Neural progenitor cell (in vitro differentiated cells): ENCODE measurements at places on chromosomes 5 and 9.

- no peaks in the 10 kb centered on the region for H3K36me3 ChIP-seq
- no peak for DNase-seq
- no peak overlapping the region for H3K4me3 ChIP-seq
- peaks cover 3% of the 10 kb centered on the region for H3K4me1 ChIP-seq
Measured at GRCh38 chr5:172637110-172637580, 3.9 kb upstream of the NEURL1B start.

DNA sequence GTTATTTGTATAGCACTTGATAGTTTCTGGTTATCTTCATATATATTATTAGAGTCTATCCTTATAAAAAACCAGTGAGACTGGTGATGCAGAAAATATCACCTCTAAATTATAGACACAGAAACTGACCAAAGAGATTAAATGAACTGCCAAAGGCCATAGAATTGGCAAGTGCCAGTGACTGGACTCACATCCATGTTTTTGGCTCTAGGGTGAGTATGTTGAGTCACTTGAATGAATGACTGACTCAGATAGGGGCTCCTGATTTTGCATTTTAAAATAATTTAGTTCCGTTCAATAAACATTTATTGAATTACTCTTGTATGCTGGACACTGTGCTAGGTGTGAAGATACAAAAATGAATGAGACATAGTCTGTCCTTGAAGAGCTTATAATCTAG, 70.7 kb downstream of the NR2F1 start:
- no peak overlapping the region for H3K4me3 ChIP-seq
- DNase-seq, result no peak
- peaks cover 4% of the 10 kb centered on the region for H3K4me1 ChIP-seq
- no peaks in the 10 kb centered on the region for H3K27me3 ChIP-seq

GRCh38 chr9:130682421-130683121, 11.0 kb upstream of the EXOSC2 start:
- H3K4me1 ChIP-seq, result no peaks in the 10 kb centered on the region
- no peaks in the 10 kb centered on the region for H3K36me3 ChIP-seq

DNA sequence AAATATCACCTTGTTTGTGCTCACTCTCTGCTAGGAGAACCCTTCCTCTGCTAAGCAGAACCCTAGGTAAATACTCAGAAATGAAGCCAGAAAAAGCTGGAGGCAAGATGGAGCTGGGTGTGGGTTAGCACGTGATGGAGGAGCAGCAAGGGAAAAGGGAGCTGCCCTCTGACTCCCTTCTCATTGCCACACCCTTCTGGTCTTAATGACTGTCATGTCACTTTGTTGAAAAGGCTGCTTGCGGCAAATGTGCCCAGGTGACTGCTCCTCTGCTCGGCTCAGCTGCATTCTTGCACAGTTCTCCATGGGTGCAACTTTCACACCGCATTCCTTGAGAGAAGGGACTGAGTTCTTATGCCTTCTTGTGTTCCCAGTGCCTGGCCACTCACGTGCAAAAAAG, 36.4 kb upstream of the TBC1D2 start:
- H3K4me1 ChIP-seq, result no peaks in the 10 kb centered on the region
- no peak overlapping the region for H3K27ac ChIP-seq
- DNase-seq, result no peak
- H3K4me3 ChIP-seq, result no peak overlapping the region
- H3K36me3 ChIP-seq, result no peaks in the 10 kb centered on the region
